ENCODE measurements at places on chromosomes 7 and 10.

GRCh38 chr7:124219681-124220080 is 186.8 kb upstream of the TMEM229A start:
- DNase-seq = no peak

- no peak for DNase-seq
Measured at GRCh38 chr10:98349508-98349922, 65.5 kb downstream of the PYROXD2 start.

GRCh38 chr7:12281038-12281437 is 69.9 kb downstream of the TMEM106B start:
- no peak for DNase-seq

- no peak for DNase-seq
Measured at GRCh38 chr7:116399819-116400218, 99.7 kb upstream of the CAV2 start.

- no peak for DNase-seq
Measured at GRCh38 chr7:99248391-99249095, 24.1 kb upstream of the MYH16 start.

DNA sequence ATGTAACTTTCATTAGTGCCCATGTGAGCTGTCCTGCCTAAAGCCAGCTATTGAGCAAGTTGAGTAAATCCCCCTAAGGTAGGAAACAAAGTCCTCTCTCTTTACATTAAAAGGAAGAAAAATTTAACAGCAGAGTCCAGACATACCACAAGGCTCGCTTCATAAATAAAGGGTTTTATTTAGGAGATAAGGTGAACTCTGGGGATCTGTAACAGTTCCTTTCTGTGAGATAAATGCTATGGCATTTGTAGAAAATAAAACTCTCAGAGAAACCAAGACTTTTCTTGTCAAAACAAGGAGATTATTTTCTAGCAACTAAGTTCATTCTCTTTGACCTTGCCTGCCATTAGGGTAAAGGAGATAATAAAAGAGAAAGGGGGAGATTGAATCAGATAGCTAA is 32.3 kb upstream of the LYZL1 start:
- no peak for DNase-seq

DNA sequence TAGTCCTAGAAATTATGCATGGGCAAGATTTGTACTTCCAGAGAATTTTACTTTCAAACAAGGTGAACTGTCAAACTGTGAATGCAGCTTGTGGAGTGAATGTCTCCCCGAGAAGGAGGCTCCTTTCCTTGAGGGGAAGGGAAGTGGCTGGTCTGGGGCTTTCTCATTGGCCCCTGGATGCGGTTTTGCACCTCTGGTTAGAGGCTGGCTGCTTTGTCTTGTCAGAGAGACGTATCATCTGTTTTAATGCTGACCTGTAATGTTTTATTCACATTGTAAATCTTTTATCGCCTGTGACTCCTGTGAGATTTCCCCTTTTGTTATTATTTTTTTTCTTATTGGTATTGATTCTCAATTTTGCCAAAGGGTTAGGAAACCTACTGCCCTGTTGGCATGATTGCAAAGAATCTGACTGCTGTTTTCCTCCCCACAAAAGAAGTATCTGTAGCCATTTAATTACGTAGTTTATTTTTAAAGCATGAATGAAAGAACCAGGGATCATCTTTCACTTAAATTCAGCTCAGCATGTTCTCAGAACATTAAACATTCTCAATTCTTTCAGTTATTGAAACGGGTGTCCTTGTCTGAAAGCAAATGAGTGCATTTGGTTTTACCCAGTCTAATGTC is 238.3 kb upstream of the NFE2L3 start:
- DNase-seq = no peak

DNA sequence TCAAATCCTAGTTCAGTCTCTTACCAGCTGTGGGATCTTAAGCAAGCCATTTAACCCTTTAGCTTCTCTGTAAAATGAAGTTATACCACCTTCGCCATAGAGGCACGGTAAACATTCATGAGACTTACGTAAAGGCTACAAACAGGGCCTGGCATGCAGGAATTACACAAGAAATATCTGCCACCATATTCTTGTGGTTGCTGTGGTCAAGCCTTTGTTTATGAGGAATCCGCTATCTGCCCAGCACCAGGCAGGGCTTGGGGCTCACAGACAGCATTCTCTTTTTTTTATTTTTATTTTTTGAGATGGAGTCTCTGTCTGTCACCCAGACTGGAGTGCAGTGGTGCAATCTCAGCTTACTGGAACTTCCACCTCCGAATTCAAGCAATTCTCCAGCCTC is 9.9 kb downstream of the AIFM2 start:
- no peak for DNase-seq

GRCh38 chr7:91582799-91583477 is 297.6 kb downstream of the MTERF1 start:
- DNase-seq = no peak

DNA sequence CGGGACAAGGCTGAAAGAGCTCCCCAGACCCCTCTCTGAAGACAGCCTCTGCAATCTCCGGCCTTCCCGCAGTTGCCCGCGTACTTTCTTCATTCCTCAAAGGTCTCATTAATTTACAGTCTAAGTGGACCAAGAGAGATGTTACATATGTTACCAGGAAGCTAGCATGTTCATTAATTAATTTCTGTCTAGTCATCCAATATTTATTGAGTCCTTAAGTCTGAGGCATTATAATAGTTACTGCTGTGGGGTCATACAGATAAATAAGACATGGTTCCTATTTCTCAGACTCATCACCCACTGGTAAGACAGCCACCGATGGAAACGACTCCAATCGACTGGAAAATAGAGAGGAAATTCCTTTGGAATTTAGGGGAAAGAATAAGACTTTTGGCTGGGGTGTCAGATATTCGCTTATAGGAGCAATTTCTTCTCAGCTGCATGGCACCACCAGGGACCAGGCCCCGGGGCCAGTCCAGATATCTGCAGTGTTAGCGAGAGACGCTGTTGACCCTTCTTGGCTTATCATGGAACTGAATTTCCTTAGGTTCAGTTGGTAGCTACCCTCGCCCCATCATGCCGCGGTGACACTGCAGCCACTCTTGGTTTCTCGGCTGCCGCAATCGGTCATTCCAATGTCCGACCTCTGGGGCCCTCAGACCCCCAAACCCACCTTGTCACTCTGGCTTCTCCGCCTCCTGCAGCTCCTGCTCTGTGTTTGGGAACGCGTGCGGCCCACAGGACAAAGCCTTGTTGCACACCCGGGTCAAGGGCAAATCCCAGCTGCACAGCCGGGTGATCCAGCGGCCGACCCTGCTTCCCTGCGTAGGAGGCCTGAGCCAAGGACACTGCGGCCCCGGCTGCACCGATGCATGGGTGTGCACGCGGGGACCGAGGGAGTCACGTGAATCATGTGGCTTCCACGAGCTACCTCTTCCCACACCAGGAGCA is 383.2 kb downstream of the DNAJB6 start:
- no peak for DNase-seq

GRCh38 chr10:6918305-6918704 is 338.2 kb upstream of the PRKCQ start:
- DNase-seq = peak; percentile 69

GRCh38 chr7:129423700-129424410 is 10.4 kb upstream of the STRIP2 start:
- DNase-seq = no peak

DNA sequence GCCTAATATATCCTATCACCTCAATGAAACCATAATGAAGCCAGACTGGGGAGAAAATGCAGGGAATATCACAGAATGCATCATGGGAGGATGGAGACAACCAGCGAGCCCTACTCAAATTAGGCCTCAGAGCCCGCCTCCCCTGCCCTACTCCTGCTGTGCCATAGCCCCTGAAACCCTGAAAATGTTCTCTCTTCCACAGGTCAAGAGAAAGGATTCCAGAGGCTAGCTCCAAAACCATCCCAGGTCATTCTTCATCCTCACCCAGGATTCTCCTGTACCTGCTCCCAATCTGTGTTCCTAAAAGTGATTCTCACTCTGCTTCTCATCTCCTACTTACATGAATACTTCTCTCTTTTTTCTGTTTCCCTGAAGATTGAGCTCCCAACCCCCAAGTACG is 31.5 kb downstream of the PRSS2 start:
- no peak for DNase-seq

DNA sequence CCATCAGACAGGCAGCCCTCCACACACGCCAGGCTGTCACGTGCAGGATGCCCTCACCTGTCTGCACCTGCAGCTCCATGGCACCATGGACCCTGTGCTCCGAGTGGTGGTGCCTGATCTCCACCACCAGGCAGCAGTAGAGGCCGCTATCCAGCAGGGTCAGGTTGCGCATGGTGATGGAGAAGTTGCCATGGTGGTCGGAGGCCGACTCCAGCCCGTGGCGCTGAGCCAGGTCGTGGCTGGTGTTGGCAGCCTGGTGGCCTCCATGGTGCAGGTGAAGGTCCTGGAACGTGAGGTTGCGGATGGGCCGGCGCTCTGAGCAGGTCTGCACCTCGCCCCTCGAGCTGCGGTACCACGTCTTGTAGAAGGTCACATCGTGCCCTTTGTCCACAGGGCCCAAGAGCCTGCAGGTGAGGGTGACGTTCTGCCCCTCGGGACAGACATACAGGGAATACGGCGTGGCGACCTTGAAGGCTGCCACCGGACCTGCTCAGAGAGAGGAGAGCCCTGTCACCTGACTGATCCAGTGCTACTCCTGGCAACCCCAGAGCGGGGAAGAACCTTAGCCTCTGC is 11.7 kb downstream of the VSIR start:
- DNase-seq = no peak

GRCh38 chr10:108352771-108353170 is 1188.3 kb upstream of the SORCS1 start:
- no peak for DNase-seq

DNA sequence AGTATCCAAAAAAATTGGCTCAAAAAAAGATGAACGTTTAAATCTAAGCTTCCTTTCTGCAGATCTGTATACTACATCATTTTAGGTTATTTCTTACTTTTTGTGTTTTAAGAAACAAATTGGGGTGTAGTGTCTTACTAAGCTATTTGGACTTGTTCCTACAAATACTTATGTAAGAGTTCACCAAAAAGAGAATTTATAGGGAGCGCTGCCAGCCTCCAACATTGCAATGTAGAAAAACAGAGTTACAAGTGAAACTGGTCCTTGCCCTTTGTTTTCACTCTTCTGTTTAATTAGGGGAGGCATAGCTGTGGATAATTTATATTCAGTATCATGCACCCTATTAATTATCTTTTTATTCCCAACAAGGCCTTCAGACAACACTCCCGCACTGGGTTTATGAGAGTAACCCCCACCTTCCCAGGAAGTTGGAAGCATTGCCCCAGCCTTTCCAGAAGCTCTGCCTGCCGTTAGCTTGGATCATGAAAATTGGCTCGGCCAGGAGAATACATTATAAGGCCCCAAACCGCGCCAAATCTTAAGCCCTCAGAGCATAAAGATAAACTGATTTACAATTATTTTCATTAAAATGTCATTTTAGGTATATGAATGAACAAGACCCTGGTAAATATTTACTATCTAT is 261.8 kb upstream of the KLF6 start:
- no peak for DNase-seq

DNA sequence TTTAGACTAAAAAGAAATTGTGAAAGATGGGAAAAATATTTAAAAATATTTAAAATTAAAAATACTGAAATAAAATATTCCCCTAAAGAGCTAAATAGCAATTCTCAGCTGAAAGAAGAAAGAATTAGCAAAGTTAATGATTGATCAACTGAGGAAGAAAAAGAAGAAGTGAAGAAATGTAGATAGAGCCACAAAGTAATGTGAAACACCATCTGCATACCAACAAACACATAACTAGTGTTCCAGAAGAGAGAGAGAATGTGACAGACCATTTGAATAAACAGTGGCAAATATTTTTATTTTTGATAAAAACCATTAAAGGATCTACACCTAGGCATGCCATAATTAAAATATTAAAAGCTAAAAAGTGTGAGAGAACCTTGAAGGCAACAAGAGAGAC is 784.5 kb upstream of the ZWINT start:
- no peak for DNase-seq

GRCh38 chr7:93921186-93921585 is 349 bp upstream of the GNG11 start:
- DNase-seq = no peak

- no peak for DNase-seq
Measured at GRCh38 chr7:82443547-82444219, at the start of gene CACNA2D1. Gene CACNA2D1, minus strand, starts transcription at chr7:82443777.

GRCh38 chr10:91247360-91248111 is 27.1 kb downstream of the PCGF5 start:
- no peak for DNase-seq

DNA sequence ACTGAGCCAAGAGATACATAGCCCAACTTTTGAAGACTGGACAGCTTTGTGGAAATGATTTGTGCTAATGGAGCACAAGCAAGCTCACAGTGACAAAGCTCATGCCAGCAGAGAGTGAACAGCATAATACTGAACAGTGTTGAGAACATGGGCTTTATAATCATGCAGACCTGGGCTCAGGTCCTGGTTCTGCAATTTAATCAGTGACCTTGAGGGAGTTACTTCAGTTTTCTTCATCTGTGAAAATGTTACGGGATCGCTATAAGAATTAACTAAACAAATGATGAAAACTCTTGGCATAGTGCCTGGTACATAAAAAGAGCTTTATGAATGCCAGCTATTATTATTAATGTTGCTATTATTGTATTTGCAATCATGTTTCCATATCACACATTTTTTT is 690.5 kb upstream of the LRRN3 start:
- DNase-seq = no peak

- peak; percentile 56 for DNase-seq
Measured at GRCh38 chr10:94183666-94184264, 179.0 kb downstream of the NOC3L start.

DNA sequence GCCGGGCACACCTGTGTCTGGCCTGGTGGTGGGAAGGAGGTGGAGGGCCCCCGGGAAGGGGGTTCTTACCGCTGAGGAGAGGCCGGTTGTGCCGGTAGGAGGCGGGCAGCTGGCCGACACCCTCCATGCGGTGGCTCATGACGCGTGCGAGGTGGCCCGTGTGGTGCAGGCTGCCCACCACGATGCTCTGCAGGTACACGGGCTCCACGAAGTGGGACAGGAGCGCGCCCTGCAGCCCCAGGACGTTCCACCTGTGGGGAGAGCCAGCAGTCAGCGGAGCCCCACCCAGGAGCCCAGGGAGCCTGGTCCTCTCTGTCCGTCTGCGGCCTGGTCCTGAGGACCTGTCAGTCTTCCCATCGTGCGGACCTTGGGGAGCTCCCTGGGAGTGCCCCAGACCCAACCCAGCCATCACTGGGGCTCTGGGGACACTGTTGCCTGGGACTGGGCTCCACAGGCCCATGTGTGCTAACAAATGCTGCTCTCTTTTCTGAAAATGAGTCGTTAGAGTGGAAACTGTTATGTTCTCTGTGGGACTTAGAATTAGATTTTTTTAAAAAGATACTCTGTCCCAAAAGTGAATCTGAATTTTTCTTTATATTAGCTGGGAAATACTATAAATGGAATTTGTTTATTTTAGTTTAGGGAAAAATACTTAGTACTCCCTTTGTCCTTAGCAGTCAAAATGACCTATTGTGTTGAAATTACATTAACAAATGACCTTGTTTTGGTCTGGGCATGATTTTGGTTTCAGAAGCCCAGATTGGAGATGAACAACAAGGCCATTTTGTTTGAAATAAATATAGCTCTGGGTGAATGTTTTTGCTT is 143.9 kb downstream of the WDR37 start:
- no peak for DNase-seq
